ENCODE measurements at places on chromosomes 11 and 22.

- no peak for DNase-seq
Measured at GRCh38 chr11:97259434-97259833, 869.6 kb downstream of the JRKL start.

DNA sequence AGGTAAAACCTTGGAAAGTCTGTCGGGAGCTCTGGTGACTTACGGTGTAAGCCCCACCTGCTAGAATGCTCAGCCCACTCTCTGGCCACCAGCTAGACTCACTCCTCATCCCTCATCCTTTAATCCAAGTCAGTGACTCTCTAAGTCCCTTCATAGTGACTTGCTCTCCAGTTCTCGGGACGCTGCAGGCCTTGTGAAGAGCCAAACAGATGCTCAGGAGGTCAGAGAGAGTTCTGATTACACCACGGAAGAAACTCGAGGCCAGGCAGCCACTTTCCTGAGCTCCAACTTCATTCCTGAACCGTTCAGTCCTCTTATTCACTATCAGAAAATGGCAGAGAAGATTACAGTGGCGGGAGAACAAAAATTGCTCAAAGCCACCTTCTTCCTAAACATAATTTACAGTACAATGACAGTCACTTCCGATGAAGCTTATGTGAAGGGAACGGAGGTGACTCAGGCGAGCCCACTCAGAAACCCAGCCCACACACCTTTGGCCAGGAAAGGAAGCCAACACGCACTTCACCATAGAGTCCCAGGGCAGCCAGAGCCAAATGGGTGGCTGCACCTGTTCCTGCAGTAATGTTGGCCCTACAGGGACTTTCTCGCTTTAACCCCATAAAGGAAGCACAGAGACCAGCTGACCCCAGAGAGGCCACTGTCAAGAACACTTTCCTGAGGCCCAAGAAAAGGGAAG, 100.4 kb downstream of the GALNT18 start:
- DNase-seq = no peak

DNA sequence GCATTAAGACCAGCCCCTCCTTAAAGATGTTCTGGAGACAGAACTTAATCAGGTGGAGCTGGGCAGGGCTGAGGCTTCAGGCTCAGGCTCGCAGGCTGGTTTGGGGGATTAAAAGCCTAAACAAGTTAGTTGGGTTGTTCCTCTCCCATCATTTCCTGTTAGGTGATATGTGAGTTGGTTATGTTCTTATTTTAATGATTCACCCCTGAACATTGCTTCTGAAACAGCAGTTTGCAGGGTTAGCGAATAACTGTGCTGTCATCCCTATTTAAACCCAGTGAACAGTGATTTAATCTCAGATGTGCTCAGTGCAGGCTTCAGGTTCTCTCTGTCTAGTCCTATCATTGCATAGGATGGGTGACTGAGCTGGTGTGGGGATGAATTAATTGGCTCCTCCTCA, 47.4 kb upstream of the BIRC3 start:
- DNase-seq = no peak

GRCh38 chr11:88195908-88196307, 20.7 kb upstream of the RAB38 start:
- DNase-seq = no peak

- no peak for DNase-seq
Measured at GRCh38 chr22:45883811-45884170, 93.2 kb downstream of the WNT7B start.

DNA sequence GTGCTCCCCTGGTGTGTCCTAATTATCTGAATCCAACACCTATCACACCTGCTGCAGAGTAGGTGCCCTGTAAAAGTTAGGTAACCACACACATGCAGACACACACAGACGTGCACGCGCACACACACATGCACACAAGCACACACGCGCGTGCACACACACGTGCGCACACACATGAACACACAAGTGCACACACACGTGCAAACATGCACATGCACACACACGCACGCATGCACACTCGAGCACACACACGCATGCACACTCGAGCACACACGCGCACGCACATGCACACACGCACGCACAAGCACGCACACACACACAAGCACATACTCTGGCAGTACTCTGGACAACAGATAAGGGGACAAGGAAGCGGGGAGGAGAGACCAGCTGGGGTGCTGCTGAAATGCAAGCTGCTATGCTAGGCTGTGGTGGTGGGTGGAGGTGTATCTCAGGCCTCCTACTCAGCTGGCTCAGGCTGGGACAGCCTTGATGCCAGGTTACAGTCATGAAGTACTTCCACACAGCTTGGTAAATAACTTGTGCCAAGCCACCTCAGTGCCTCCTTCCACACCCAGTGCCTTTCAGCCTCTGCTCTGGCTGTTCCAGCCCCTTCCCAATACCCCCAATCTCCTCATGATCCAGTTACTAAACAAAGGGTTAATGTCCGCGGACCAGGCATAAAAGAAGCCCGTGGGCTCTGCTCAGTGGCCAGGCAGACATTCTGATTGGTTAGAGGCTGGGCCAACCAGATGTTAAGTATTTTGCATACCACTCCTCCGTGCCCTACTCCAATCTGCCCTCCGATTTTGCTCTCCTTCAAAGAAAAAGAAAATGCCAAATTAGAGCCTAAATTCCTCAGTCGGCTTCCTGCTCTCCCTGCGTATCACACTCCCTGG, 374.1 kb downstream of the TENM4 start:
- no peak for DNase-seq

DNA sequence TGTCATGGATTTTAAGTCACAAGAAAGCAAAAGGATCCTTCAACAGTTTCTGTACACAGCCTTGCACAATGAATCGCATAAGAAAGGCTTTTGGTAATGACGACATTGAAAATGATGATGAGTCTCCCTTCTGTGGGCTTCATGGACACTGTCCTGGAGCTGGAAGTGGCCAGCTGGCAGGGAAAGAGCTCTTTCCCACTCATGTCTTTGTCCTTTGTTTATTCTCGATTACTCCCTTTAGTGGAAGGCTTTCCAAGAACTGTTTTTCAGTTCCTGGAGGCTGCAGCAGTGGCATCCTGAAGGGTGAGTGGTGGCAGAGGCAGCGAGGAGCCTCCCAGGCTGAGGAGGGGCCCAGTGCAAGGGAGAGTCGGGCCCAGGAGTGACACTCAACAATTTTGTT, 505.2 kb downstream of the NTM start:
- DNase-seq = peak; percentile 15
